ENCODE measurements at places on chromosomes 11 and 22.

DNA sequence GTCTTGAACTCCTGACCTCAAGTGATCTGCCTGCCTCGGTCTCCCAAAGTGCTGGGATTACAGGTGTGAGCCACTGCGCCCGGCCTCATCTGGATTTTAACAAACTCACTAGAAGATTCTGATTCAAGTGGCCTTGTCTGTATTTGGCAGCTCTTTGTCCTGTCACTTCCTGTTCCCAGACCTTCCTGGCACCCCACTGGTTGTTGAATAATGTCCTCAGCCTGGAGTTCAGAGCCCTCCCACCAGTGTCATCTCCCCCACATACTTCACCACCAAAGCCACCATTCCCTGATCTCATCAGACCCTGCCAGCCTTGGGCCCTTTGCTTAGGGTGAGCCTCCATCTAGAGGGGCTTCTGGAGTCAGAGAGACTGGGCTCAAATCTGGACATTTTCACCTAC is 3.3 kb downstream of the PELI3 start:
- DNase-seq, result no peak

DNA sequence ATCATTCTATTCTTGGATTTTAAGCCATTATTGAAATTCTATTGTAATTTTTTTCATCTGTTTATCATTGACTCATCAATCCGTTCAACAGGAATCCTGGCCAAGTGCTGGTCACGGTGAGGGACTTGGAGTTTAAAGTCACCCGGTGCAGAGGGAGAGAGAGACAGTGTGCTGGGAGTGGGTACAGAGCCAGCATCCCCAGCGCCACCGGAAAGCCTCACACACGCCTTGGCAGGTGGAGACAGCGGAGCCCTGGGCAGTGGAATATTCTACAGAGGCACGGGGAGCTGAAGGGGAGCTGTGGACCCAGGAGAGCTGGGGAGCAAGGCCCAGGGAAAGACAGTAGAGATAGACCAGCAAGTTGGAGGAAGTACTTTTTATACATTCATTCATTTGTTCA is 787.6 kb downstream of the BRD1 start:
- DNase-seq, result no peak

DNA sequence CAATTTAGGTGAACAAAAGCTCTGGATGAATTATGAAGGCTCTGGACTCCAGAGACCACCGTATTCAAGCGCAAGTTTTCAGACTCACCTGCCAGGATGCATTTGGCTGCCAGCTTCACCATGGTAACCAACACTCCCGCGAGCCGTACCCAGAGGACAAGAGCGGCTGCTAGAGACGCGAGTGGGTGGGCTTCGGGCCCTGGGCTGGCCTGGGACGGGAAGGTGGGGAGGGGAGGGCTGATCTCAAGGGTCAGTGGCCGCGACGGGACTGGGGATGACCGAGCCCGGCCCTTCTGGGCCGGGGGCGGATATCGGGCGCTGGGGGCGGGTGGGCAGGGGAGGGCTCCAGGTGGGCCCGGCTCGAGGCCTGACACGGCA is 344 bp downstream of the IFT27 start:
- DNase-seq, result no peak

- DNase-seq, result no peak
Measured at GRCh38 chr22:44595841-44596341, 97.9 kb upstream of the RTL6 start.

DNA sequence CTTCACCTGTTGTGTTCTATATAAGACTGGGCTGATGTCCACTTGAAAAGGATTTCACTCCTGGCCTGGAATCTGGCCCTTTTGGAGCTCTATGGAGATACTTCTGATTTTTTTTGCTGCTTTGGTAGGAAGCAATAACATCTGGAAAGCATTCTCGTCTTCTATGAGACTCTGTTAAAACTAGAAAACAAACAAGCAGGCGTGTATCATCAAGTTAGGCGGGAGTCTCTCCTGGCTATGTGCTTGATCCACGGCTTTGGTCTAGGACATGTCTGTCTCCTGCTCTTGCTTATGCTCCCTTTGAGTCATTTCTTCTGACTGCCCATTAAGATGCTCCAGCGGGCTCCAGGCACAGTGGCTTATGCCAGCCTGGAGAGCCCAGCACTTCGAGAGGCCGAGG is 121.4 kb upstream of the TTC12 start:
- no peak for DNase-seq

DNA sequence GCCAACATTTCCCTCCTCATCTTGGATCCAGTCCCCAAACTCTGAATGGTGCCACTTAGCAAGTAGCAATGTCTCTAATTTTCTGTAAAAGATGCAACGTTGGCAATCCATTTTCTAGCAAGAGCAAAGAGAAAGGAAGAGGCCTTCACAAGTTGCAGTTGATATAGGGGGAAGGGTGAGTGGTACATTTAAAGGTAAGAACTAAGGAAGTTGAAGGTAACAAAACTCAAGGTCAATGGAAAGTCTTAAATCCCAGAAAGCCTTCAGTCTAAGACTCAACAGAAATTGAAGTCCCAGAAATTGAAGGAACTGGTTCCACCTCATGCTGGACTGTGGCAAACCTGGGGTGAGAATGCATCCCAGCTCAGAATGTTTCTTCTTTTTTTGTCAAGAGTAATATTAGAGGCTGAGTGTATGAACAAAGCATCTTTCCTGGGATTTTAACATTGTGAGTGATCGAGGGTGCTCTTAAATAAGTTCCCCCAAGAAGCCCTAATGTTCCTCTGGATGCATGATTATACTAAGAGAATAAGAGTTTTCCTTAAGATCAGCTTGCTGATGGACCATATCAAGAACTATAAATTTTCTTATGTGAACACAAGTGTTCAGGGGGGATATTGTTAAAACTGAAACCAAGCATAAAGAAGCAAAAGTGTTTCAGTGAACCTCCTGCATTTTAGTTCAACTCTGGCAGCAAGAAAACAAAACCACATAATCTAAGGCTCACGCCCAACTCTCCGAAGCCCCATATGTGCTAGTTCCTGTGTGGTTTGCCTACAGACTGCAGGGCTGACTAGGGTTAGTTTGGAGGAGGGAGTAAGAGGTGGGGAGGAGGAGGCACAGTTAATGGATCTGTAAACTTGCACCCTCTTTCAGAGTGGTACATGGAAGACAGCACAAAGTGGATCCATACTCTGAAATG is at the start of gene GRAP2:
Gene GRAP2, plus strand, starts transcription at position 779 of the 922 bp plus-strand sequence. CDS start 46,023 bp downstream, outside the sequence.
- peak; percentile 41 for DNase-seq

GRCh38 chr11:121336279-121336937 is 43.8 kb downstream of the SC5D start:
- DNase-seq, result no peak

- DNase-seq, result no peak
Measured at GRCh38 chr22:21726650-21727049, 8.9 kb downstream of the YPEL1 start.

- no peak for DNase-seq
Measured at GRCh38 chr11:69365558-69365957, 71.6 kb downstream of the MYEOV start.

GRCh38 chr11:62926680-62927455 is 5.7 kb upstream of the CHRM1 start:
- no peak for DNase-seq

DNA sequence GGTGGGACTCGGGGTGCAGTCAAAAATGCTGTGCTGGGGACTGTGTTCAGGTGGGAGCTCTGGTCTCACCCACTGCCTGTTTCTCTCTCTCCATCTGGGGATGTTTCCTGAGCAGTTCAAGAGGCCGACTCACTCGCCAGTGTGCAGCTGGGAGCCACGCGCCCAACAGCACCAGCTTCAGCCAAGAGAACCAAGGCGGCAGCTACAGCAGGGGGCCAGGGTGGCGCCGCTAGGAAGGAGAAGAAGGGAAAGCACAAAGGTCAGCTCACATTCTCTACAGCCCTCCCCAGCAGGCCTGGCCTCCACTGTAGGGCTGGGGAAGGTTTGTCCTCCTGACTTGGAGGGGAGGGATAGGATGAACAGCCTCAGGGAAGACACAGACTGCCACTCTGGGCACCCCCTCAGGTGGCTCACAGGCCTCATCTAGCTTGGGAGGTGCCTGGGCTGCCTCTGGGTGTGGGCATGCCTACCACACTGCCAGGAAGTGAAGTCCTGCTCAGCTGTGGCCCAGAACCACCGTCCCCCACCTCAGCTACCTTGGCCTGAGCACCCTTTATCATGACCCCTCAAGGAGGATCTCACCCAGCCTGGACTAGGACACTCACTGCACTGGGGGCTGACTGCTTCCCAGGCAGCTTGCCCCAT is 13.0 kb downstream of the TUB start:
- DNase-seq, result no peak

Data from stimulated activated CD8-positive, alpha-beta memory T cell treated with anti-CD3 and anti-CD28 coated beads, Interleukin-4, amount 100 ng/mL, for 1 hour (primary cell).